ENCODE measurements at places on chromosomes 12 and 14.

GRCh38 chr12:120814903-120815429, 89.2 kb downstream of the SPPL3 start:
- H3K36me3 ChIP-seq, result no peaks in the 10 kb centered on the region
- H3K27ac ChIP-seq, result no peak overlapping the region
- DNase-seq, result peak; percentile 42
- no peak overlapping the region for H3K4me3 ChIP-seq
- H3K4me1 ChIP-seq, result peaks cover 8% of the 10 kb centered on the region
- H3K27me3 ChIP-seq, result no peaks in the 10 kb centered on the region

- no peaks in the 10 kb centered on the region for H3K36me3 ChIP-seq
- no peaks in the 10 kb centered on the region for H3K27me3 ChIP-seq
- H3K27ac ChIP-seq, result no peak overlapping the region
Observed at GRCh38 chr12:62766496-62766895, 168.5 kb downstream of the PPM1H start.

DNA sequence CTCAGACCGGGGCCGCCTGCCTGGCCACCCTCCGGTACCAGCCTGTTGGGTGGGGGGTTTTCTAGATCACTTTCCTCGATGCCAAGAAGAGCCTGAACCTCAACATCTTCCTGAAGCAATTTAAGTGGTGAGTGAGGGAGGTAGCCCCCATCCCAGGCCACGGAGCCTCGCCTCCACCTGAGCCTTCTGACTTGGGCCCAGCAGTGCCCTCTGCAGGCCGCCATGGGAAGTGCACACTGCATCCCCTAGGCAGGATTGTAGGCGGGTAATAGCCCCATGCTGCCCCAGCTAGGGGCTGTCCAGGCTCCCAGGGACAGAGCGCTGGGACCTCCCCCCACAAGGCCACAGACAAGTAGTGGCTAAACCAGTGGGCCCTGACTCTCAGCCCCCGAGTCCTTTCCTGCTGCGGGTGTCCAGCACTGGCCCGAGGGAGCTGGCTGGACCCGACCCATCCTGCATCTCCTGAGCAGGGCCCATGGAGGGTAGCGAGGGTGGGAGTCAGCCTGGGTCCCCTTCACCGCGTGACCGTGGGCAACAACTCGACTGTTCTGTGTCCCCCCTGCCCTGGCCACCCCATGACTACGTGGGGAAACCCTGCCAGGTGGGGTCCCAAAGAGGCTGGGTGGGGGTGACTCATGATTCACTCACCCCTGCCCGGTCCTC, 15.3 kb upstream of the ADSS1 start:
- no peaks in the 10 kb centered on the region for H3K4me1 ChIP-seq
- no peak overlapping the region for H3K4me3 ChIP-seq
- H3K27me3 ChIP-seq, result no peaks in the 10 kb centered on the region
- peaks cover 36% of the 10 kb centered on the region for H3K36me3 ChIP-seq
- DNase-seq, result peak; percentile 61
- H3K27ac ChIP-seq, result no peak overlapping the region

DNA sequence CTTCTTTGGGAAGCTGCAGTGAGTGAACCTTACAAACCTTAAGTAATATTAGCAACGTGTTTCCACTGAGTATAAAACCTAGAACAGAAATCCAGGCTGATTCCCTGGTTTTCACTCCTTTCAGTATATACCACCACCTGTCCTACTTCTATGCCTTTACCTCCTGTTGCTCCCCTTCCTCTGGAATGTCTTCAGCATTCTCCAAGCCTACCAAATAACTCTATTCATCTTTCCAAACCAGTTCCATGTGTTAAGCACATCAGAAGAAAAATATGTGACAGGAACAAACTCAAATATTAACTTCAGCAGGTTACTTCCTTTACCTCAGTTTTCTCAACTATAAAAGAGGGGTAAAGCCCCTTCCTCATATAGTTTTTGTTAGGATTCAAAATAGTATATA, 39.8 kb downstream of the LIMA1 start:
- H3K27ac ChIP-seq, result no peak overlapping the region
- H3K4me3 ChIP-seq, result no peak overlapping the region
- peaks cover 3% of the 10 kb centered on the region for H3K4me1 ChIP-seq
- peaks cover 7% of the 10 kb centered on the region for H3K27me3 ChIP-seq
- DNase-seq, result no peak

- H3K27me3 ChIP-seq, result no peaks in the 10 kb centered on the region
- no peaks in the 10 kb centered on the region for H3K36me3 ChIP-seq
- H3K27ac ChIP-seq, result no peak overlapping the region
- DNase-seq, result no peak
- no peak overlapping the region for H3K4me3 ChIP-seq
Observed at GRCh38 chr14:94571395-94571794, 9.8 kb upstream of the SERPINA5 start.

- DNase-seq, result no peak
- no peak within 1 kb of the TSS for H3K4me3 ChIP-seq
- no peaks in the 10 kb centered on the region for H3K27me3 ChIP-seq
Observed at GRCh38 chr12:100473716-100474150, at the start of gene NR1H4. NR1H4 (plus strand) TSS chr12:100473866; CDS start chr12:100493324, 19,458 bp downstream.

- H3K4me3 ChIP-seq, result no peak overlapping the region
- DNase-seq, result no peak
- no peak overlapping the region for H3K27ac ChIP-seq
- no peaks in the 10 kb centered on the region for H3K27me3 ChIP-seq
- no peaks in the 10 kb centered on the region for H3K4me1 ChIP-seq
Observed at GRCh38 chr12:81617915-81618314, 141.2 kb downstream of the PPFIA2 start.

DNA sequence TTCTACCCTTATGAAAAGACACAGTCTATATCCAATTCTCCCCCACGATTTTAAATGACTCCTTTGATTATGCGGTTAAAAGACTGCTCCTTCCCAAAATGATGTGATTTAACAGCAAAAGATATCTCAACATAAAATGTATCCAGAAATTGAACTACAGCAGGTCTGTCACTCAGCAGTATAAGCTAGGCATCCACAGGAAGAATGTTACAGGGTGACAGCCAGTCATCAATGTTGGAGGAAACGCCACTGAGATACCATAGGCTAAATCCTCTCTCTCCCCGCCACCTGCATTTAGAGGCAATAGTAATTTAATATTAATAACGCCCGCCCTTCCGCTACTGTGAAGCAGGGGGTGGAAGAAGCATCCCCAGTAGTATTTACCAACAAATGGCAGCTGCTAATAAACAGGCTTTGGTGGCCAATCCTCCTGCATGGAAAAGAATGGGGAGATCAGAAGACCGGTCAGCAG, 613 bp downstream of the RECQL start:
- DNase-seq, result no peak
- H3K4me1 ChIP-seq, result peaks cover 31% of the 10 kb centered on the region
- no peaks in the 10 kb centered on the region for H3K27me3 ChIP-seq
- H3K36me3 ChIP-seq, result peaks cover 5% of the 10 kb centered on the region

DNA sequence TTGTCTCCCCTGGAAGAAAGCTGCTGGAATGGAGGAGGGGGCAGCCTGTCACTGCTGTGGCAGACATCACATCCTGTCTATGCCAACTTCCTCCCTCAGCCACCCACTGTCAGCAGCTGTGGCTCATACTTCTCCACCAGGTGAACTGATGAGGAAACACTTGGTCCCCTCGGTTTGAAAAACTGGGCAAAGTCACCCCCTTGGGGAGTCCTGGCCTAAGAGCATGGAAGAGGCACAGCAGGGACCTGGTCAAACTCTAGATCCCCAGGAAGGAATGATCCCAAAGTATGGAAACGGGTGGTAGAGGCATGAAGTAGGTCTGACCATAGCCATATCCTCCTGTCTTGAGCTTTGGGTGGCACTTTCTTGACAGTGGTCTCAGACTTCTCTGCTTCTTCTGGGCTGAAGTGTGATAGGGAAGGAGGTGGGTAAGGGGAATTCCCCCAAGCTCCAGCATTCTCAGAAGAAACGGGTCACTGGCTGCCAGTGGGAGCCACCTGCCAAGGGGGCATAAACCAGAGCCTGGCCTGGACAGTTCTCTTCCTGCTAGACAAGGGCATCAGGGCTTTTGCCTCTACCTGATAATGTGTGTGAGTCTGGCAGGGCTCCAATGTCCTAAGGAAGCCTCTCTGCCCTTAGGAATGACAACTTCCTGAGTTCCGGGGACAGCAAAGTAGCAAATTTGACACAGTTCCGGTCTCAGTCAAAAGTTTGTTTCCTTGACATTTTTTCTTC, 36.0 kb downstream of the FMNL3 start:
- no peak overlapping the region for H3K4me3 ChIP-seq
- peak overlapping the region; percentile 91 for H3K27ac ChIP-seq
- H3K27me3 ChIP-seq, result no peaks in the 10 kb centered on the region
- peaks cover 48% of the 10 kb centered on the region for H3K4me1 ChIP-seq
- H3K36me3 ChIP-seq, result peaks cover 2% of the 10 kb centered on the region

GRCh38 chr12:45348311-45348710, 132.4 kb downstream of the ANO6 start:
- peaks cover 11% of the 10 kb centered on the region for H3K4me1 ChIP-seq
- DNase-seq, result no peak
- no peaks in the 10 kb centered on the region for H3K27me3 ChIP-seq
- H3K36me3 ChIP-seq, result peaks cover 5% of the 10 kb centered on the region
- no peak overlapping the region for H3K4me3 ChIP-seq

DNA sequence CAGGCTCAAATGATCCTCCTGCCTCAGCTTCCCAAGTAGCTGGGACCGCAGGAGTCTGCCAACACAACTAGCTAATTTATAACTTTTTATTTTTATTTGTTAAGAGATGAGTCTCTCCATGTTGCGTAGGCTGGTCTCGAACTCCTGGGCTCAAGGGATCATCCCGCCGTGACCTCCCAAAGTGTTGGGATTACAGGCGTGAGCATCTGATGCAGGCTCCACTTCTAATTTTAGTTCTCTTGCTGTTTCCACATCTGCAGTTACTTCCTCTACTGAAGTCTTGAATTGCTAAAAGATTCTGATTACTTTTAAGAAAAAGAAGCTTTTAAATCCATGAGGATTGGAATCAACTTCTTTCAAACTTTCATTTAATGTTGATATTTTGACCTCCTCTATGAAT, 13.4 kb upstream of the SNX6 start:
- H3K4me1 ChIP-seq, result no peaks in the 10 kb centered on the region
- no peaks in the 10 kb centered on the region for H3K36me3 ChIP-seq
- no peak overlapping the region for H3K27ac ChIP-seq

DNA sequence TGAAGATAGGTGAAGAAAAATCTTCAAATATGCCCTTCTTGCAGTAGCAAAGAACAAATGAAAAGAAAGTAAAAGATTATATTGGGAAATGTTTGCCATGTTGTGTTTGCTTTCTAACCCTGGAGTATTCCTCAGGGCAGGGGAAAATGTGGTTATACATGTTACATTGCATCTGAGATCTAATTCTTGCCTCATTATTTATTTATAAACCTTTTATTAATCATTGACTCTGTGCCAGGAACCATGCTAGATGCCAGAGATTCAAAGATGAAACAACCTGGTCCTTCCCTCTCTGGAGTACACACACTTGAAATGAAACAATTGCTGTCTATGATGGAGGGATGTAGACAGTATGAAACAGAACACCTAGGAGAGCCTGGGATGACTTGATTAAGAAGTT, 128.1 kb upstream of the HMGA2 start:
- H3K4me1 ChIP-seq, result peaks cover 31% of the 10 kb centered on the region
- H3K27me3 ChIP-seq, result no peaks in the 10 kb centered on the region
- H3K27ac ChIP-seq, result peak overlapping the region; percentile 88

- no peak overlapping the region for H3K4me3 ChIP-seq
- no peaks in the 10 kb centered on the region for H3K27me3 ChIP-seq
- H3K36me3 ChIP-seq, result no peaks in the 10 kb centered on the region
- DNase-seq, result no peak
- H3K27ac ChIP-seq, result no peak overlapping the region
Observed at GRCh38 chr14:24067133-24068082, 4.0 kb upstream of the CPNE6 start.

DNA sequence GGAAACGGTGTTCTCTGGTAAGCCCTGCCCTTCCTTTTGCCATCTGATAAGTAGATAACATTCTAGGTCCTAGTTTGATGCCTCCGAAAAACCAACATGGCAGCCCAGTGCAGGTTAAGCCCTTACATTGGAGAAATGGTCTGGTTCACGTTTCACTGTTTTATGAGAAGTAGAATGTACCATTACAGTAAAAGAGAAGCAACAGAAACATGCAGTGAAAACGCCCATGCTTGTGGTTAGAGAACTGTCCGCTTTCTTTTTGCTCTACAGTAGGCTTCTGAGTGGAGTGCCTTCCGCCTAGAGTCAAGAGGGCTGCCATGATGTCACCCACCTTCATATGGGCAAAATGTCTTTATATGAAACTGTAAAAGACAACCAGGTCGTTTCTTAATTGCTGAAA, 190.4 kb upstream of the BCL2L14 start:
- no peak overlapping the region for H3K27ac ChIP-seq
- H3K4me1 ChIP-seq, result peaks cover 76% of the 10 kb centered on the region
- peaks cover 4% of the 10 kb centered on the region for H3K36me3 ChIP-seq
- peak; percentile 36 for DNase-seq
- no peak overlapping the region for H3K4me3 ChIP-seq
- no peaks in the 10 kb centered on the region for H3K27me3 ChIP-seq

- H3K27ac ChIP-seq, result no peak overlapping the region
- H3K4me1 ChIP-seq, result no peaks in the 10 kb centered on the region
- no peaks in the 10 kb centered on the region for H3K36me3 ChIP-seq
- H3K27me3 ChIP-seq, result no peaks in the 10 kb centered on the region
- no peak overlapping the region for H3K4me3 ChIP-seq
Observed at GRCh38 chr12:106753526-106753925, 21.0 kb upstream of the RIC8B start.

GRCh38 chr12:106585521-106586277, 2.9 kb downstream of the RFX4 start:
- no peak overlapping the region for H3K27ac ChIP-seq
- no peak for DNase-seq
- no peak overlapping the region for H3K4me3 ChIP-seq
- no peaks in the 10 kb centered on the region for H3K36me3 ChIP-seq
- no peaks in the 10 kb centered on the region for H3K4me1 ChIP-seq
- peaks cover 80% of the 10 kb centered on the region for H3K27me3 ChIP-seq
